ENCODE measurements at places on chromosomes 5 and 9. TPM values are rescaled to one million over a fixed set of nuclear protein-coding genes. Genes with fewer than 3 reads are reported as not detected.

Gene GRXCR2
- not detected for total RNA-seq

Gene CDC14B
- total RNA-seq = 11.9 TPM

Gene PCDHGB6
- 0.19 TPM for total RNA-seq

Gene HSD17B3
- total RNA-seq = 0.58 TPM

Gene PTGES
- not detected for total RNA-seq

Gene SURF6
- 19.9 TPM for total RNA-seq

Gene NIPSNAP3A
- 9.3 TPM for total RNA-seq

Gene C9orf153
- total RNA-seq = 0.38 TPM

Gene WDR38
- total RNA-seq = not detected

Gene GAS1
- total RNA-seq = 0.82 TPM

Gene BTNL3
- not detected for total RNA-seq

Gene CDX1
- total RNA-seq = not detected

Gene NIPBL
- 133 TPM for total RNA-seq

Gene ACSL6
- total RNA-seq = 26.3 TPM

Gene PCDHB2
- total RNA-seq = 1.4 TPM

Gene PCDHA1
- not detected for total RNA-seq

Gene PTCH1
- total RNA-seq = 32.3 TPM

Gene SLC36A3
- total RNA-seq = not detected

Gene ZFP2
- 0.65 TPM for total RNA-seq

Gene CATSPER3
- 0.44 TPM for total RNA-seq

Gene FREM1
- total RNA-seq = 0.26 TPM

Gene MAN2A1
- total RNA-seq = 64.0 TPM

Gene EGFLAM
- total RNA-seq = not detected

Gene WNT8A
- total RNA-seq = not detected

Gene OTULINL
- 30.4 TPM for total RNA-seq

Gene MOB3B
- 0.40 TPM for total RNA-seq

Gene MYOZ3
- not detected for total RNA-seq
